Endodermal cell (in vitro differentiated cells): ENCODE measurements at places on chromosomes 5 and 9. TPM values are rescaled to one million over a fixed set of nuclear protein-coding genes. Genes with fewer than 3 reads are reported as not detected.

Gene TAF1L
- total RNA-seq: not detected in 2 replicates

Gene TXNDC8
- total RNA-seq: not detected in 3 replicates

DNA sequence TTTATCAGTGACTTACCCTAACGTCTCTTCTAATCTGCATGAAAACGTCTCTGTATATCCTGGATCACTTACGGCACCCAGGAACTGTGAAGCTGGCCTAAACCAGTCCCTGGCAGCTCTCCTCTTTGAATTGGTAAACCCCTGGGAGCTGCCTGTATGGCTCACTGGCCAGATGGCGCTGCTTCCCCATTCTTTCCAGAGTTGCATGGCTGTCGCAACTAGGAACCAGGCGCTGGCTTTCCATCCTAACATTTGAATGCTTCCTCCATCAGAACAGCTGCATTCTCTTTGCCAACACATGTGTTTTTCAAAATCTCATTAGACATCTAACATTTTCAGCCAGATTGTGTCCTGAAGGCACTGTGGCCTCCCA is 8.0 kb upstream of the PCA3 start:
- no peaks in the 10 kb centered on the region for H3K36me3 ChIP-seq
- H3K27me3 ChIP-seq: no peaks in the 10 kb centered on the region
- no peak overlapping the region for H3K27ac ChIP-seq
- no peaks in the 10 kb centered on the region for H3K4me1 ChIP-seq
- H3K4me3 ChIP-seq: no peak overlapping the region
- DNase-seq: peak; percentile 80

- H3K4me1 ChIP-seq: no peaks in the 10 kb centered on the region
- no peaks in the 10 kb centered on the region for H3K36me3 ChIP-seq
- no peak for DNase-seq
- no peak overlapping the region for H3K27ac ChIP-seq
- H3K4me3 ChIP-seq: no peak overlapping the region
These were observed 38.2 kb upstream of the DMXL1 start for GRCh38 chr5:119032656-119033055.

GRCh38 chr9:82498541-82499317 is 510.2 kb downstream of the SPATA31D1 start:
- no peaks in the 10 kb centered on the region for H3K4me1 ChIP-seq
- H3K27ac ChIP-seq: no peak overlapping the region
- peaks cover 9% of the 10 kb centered on the region for H3K27me3 ChIP-seq
- H3K4me3 ChIP-seq: no peak overlapping the region

GRCh38 chr9:112104901-112105300 is 70.2 kb downstream of the SUSD1 start:
- no peak overlapping the region for H3K27ac ChIP-seq
- no peak for DNase-seq
- no peaks in the 10 kb centered on the region for H3K4me1 ChIP-seq

- H3K36me3 ChIP-seq: no peaks in the 10 kb centered on the region
- no peak overlapping the region for H3K4me3 ChIP-seq
- H3K4me1 ChIP-seq: peaks cover 21% of the 10 kb centered on the region
- DNase-seq: peak; percentile 60
- no peak overlapping the region for H3K27ac ChIP-seq
These were observed 57.8 kb downstream of the CXXC5 start for GRCh38 chr5:139705655-139706587.

GRCh38 chr5:60143942-60144549 is 250.5 kb upstream of the PDE4D start:
- no peaks in the 10 kb centered on the region for H3K27me3 ChIP-seq
- H3K36me3 ChIP-seq: no peaks in the 10 kb centered on the region
- H3K4me3 ChIP-seq: no peak overlapping the region
- H3K27ac ChIP-seq: no peak overlapping the region
- DNase-seq: peak; percentile 51
